ENCODE measurements at places on chromosomes 3 and 15.

DNA sequence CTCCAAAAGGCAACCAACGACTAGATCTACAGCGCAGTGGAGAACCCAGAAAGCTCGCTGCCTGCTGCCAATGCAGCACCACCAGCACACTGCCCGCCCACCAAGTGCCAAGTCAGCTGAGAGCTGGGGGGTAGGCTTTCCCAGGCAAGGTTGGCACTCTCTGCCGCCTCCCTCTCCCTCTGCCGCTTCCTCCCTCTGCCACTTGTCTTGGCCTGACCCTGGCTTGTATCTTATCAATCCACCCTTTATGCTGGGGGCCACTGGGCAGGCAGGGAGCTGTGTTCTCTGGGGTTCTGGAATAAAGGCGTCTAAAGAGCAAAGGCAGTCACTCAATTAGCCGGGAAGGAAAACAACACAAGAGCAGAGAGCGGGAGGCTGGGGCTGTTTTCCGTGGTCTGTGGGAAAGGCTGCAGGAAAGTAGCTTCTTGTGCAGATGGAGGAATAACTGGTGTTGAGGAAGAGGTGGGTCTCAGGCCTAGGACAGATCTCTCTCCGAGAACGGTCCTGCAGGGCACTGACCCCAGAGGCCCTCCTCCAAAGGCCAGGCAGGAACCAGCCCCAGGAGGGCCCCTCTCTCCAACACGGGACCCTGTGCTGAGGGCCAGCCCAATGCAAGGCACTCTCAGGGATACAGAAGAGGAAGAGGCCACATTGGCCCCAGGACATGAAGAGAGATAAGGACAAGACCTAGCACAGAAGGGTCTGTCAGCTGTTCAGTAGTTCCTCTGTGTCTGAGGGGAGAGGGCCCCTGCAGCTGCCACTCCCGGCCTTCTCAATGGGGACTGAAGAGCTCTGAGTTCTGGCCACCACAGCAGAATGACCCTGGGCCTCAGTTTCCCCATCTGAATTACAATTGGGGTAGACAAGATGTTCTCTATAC is 30.8 kb downstream of the ACSBG1 start:
- DNase-seq: no peak

GRCh38 chr3:12750223-12750622 is 8.8 kb downstream of the TMEM40 start:
- DNase-seq: no peak

DNA sequence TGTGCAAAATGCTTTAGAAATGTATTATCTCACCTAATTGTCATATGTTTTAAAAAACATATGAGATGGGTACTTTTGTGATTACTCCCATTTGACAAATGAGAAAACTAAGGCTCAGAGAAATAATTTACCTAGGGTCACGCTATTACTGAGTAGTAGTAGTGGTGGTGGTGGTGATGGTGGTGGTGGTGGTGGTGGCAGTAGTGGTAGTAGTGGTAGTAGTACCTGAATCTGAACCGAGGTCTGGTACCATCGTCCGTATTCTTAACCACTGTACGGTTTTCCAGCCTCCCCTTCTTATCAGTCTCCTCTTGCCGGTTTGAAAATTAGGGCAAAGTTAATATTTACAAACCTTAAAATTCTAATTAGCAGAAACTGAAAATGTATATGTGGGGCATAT is 102.4 kb downstream of the KLHL25 start:
- DNase-seq: no peak

- no peak for DNase-seq
Measured at GRCh38 chr3:23566499-23566898, 239.3 kb upstream of the UBE2E1 start.

GRCh38 chr3:72379500-72380187 is 468.6 kb downstream of the SHQ1 start:
- DNase-seq: no peak

DNA sequence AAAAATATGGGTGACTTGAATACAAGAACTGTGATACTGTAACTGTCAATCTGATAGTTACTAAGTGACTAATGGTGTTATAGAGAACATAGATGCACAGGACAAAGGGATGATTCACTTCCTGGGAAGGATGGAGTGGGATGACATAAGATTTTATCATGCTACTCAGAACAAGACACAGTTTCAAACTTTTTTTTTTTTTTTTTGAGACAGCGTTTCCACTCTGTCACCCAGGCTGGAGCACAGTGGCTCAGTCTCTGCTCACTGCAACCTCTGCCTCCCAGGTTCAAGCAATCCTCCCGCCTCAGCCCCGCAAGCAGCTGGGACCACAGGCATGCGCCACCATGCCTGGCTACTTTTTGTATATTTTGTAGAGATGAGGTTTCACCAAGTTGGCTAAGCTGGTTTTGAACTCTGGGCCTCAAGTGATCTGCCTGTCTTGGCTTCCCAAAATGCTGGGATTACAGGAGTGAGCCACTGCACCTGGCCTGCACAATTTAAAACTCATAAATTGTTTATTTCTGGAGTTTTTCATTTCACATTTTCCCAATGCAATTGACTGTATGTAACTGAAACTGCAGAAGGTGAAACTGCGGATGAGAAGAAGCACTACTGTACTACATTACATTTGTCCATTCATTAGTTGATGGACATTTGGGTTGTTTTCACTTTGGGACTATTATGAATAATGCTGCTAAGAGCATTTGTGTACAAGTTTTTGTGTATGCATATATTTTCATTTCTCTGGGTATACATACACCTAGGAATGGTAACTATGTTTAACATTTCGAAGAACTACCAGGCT is 40.6 kb downstream of the ADIPOQ start:
- DNase-seq: no peak

- peak; percentile 90 for DNase-seq
Measured at GRCh38 chr3:16884748-16885592, at the start of gene PLCL2. TSS of gene PLCL2 (plus strand) at chr3:16884955. CDS start at chr3:16885040, 85 bp downstream.

DNA sequence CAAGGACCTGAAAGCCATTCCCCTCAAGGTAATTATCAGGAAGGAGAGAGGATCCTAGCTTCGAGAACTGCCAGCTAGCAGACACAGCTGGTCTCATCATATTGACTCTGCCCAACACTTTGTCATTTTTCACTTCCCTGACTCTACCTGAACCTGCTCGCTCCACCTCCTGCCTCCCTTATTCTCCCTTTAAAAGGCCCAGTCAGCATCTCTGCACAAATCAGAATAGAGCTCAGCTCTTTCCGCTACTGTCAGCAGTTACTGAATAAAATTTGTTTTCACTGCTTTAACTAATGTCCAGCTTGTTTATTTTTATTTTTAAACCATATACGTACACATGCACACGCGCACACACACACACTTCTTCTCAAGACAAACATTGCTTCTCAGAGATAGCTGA is 57.2 kb upstream of the MCF2L2 start:
- DNase-seq: no peak

DNA sequence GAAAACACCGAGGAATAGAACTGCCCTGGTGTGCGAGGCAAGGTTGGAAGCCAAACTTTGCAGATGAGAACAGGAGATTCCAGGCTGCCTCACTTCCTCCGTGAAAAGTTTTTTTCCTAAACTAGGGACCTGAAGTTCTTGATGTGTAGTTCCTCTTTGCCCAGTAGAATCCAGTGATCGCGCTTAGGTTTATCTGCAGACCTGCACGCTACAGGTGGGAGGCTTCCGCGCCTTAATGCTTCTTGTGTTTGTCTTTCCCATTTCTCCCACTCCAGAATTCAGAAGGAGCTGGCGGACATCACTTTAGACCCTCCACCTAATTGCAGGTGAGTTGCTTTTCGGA is 5.4 kb downstream of the UBE2E1 start:
- no peak for DNase-seq

GRCh38 chr3:196192524-196193051 is 18.6 kb downstream of the ZDHHC19 start:
- DNase-seq: no peak

DNA sequence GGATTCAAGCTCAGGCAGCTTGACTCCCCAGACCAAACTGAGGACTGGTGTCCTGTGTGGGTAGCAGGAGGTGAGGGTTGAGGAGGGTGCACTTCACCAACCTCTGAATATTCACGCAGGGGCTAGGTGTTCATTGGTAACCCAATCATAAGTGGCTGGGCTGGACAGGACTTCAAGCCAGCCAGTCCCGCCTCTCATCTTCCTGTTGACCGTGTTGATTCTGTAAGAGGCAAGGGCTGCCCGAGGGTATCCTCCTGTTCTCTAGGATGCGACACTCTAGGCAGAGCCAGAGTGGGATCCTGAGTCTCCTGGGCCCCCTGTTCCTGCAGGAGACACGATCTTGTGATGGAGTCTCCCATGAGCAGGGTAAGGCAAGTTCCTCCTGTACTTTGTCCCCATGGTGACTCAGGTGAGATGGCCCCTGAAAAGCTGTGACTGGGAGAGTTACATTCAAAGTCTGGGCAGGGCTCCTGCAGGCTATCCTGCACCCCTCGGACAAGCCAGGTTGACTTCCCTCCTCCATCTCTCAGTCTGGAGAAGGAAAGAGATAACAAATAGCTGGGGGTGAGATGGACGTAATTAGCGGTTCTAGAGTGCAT is 58.1 kb upstream of the POMGNT2 start:
- DNase-seq: no peak

DNA sequence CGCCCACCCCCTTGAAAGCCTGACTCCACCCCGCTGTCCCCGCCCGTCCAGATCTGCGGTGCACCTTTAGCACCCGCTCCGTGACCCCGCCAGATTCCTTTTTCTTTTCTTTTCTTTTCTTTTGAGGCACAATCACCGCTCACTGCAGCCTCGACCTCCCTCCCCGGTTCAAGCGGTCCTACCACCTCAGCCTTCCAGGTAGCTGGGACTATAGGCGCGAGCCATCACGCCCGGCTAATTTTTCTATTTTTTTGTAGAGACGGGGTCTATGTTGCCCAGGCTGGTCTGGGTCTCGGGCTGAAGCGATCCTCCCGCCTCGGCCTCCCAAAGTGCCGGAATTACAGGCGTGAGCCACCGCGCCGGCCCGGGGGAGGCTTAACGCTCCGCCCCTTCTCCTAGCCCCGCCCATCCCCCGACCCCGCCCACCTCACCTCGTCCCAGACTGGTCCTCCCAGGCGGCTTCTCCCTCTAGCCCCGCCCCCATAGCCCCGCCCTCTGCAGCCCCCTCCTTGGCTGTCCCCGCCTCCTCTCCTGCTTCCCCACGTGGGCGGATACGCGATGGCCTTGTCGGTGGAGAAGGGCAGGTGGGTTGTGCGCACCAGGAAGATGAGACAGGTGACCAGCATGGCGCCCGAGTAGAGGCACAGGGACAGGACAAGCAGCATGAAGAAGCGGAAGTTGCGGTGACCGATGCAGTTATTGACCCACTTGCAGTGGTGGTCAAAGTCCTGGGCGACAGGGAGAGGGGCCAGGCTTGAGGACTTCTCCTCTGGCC is 3.2 kb downstream of the ZDHHC19 start:
- DNase-seq: peak; percentile 42

DNA sequence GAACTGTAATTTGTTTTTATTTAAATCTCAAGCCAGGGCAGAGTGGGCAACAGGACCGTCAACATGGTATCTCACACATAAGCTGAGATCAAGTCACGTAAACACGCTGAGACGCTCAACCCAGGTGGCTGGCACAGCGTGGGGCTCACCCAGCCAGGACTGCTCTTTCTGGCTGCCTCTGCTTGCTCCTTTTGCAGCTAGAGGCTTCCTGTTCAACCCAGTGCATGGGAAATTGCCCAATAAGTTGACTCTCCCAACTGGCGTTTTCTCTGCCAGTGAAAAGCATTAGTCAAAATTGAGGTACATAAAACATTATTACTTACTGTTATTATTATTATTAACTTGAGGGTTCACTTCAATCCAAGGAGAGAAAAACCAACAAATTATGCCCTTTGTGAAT is 398.1 kb downstream of the NR2F2 start:
- no peak for DNase-seq

DNA sequence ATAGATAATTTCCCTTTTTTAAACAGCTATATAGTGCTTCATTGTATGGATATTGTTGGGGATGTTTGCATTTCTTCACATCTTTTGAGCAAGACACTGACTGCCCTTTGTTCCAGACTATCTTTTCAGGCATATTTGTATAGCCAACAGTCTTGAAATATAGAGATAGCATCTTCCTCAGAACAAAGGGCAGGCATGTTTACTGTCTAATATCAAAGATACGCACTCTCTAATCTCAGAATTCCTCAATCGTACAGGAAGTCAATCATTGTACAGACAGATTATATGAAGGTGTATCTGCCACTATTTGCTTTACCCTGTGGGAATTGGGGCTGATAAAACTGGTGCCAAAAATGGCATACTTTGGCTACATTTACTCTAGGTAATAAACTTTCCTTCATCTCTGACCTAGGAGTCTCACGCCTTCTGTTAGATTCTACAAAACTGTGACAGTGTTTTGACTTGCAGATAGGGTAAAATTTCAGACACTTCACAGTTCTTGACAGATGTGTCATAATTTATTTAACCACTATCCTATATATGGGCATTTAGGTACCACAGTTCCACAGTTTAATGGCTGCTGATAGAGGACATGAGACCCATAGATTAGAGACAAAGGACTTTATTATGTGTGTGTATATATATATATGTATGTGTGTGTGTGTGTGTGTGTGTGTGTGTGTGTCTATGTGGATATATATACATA is 321.0 kb downstream of the IGSF11 start:
- no peak for DNase-seq

GRCh38 chr15:90143166-90143655 is 40.9 kb upstream of the IDH2 start:
- peak; percentile 73 for DNase-seq

- no peak for DNase-seq
Measured at GRCh38 chr15:81425905-81426304, 51.9 kb upstream of the TMC3 start.

DNA sequence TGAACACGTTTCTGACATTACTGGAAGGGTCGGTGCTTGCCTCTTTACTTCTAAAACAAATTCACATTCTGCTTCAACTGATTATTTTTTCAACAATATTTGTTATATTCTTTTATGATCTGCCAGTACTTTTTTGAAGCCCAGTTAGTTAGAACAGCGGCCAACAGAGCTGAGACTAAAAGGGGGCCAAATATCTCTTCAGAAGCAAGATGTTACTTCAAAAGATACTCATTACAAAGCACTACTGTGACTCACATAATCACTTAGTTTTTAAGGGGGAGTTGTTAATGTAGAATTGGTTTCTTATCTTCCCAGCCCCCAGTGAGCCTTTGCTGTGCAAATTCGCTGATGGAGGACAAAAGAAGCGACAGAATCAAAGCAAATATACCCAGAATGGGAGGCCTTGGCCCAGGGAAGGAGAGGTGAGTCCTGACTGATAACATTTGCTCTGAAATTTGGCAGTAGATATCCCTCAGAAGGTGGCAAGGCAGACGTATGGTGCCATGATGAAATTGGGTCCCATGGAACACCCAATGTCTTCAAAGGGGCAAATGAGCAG is 587.8 kb downstream of the RBMS3 start:
- no peak for DNase-seq

DNA sequence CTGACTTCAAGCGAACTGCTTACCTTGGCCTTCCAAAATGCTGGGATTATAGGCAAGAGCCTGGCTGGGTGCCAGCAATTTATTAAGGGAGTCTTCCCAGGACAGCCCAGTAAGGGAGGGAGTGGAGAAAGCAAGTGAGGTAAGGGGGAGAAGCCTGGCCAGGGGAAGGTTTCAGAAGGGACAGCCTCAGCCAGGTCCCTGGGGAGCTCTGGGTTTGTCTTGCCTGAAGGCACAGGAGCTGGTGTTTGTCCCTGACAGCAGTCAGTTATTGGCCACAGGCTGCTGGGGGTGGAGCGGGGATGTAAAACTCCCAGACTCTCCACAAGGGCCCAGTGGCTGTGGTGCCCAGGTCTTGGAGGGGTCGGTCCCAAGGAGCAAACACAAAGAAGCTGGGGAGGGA is 33.0 kb upstream of the CDCP1 start:
- no peak for DNase-seq

GRCh38 chr15:40660686-40661085 is 34.3 kb upstream of the RAD51 start:
- DNase-seq: no peak

- DNase-seq: no peak
Measured at GRCh38 chr3:25967385-25967784, 177.5 kb downstream of the OXSM start.
